ENCODE measurements at places on chromosomes 7 and 10. TPM values are rescaled to one million over a fixed set of nuclear protein-coding genes. Genes with fewer than 3 reads are reported as not detected.

EMX2 gene
- polyA plus RNA-seq: not detected

DNA sequence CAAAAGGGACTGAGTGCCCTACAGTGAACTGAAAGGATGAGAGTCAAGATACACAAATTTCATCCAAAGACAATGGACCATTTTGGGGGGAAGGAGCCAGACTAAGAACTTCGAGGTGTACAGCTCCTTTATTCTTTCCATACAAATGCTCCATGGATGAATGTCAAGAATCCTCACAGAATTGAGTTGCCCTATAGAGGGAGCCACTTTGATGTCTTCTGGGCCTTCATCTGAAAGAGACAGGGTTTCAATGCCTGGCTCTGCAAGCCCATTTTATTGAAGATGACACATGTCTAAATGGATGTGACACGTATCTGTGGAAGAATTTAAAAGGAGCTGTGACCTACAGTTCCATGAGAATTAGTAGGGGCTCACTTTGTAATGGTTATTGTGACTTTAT is 32.0 kb upstream of the NRG3 start:
- no peak for DNase-seq

DNA sequence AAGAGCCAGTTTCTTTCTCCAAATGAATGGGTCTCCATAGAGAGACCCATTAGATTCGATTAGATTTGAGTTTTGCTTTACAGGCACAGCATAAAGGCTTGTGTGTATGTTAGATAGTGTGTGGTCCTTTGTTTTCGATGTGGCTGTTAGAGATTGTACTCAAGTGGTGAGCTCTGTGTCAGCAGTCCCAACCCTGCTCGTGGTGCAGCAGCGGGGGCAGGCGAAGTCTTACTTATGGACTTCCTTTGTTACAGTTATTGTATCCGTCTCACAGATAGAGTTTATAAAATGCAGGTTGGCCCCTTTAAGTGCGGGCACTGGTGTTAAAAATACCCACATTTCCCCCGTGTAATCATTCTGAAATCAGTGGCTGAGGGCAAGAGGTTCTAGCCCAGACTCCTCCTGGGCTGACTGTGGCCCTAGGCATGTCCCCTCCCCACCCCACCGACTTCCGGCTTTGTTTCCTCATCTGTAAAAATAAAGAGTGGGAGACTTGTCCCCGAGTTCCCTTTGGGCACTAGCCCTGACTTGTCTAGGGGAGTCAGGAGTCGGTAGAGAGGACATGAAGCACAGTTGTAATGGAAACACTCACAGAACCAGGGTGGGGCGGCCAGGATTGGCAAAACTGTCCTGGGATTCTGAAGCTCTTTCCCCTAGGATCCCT is 28.6 kb downstream of the MTURN start:
- DNase-seq: no peak

GRCh38 chr10:58575491-58575890 is 62.8 kb downstream of the BICC1 start:
- DNase-seq: no peak

DNA sequence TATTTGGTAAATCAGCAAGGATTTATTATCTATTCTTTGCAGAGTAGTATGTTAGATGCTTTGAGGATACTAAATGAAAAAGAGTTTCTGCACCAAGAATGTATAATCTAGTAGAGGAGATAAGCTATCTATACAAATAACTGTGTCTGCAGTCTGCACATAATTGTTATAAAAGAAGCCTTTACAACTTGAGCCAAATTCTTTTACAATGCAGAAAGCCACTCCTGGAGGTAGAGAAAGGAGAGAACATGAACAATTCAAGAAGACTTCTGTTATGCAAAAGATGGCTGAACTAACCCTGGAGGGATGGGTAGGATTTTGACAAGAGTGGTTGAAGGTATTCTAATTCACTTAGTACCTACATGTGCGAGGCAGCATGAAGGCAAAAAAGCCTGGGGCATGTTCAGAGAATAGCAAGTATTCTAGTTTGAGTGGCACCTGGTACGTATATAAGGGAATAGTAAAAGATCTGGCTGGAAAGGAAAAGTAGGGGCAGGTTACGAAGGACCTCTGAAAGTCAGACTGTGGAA is 251.1 kb upstream of the KAT6B start:
- DNase-seq: no peak

DNA sequence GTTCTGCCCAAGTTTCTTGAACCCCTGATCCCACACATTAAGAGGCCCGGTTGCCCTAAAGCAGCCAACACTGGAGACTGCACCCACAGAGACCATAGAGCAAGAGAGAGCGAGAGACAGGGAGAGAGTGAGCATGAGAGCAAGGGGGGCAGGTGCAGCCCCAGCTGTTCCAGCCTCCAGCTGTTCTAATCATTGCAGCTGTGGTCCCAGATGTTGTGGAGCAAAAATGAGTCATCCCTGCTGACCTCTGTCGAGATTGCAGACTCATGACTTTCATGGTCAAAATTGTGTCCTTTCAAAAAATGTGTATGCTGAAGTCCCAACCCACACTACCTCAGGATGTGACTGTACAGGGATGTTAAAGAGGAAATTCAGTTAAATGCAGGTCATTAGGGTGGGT is 143.9 kb upstream of the FRMD4A start:
- DNase-seq: no peak

DAGLB gene
- 23.1 TPM for polyA plus RNA-seq

DNA sequence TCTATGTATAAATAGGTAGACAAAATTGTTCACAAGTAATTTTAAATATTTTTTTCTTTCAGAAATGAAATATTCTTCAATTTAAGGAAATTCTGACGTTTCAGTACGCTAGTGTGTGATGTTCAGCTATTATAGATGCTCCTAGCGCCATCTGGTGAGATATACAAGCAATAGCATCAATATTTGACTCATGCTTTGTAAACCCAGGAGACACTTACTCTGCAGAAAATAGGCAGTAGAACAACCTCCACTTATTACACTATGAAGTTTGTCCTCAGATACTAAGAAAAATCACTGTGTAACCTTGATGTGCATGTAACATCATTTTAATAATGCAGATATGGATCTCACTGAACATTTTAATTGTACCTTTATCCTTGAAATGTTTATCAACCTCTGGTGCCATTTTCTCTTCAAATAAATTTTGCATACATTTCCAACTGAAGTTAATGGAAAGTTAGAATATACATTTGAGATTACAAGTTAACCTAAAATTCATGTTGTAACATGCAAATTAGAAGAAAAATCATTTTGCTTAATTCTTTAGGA is 151.5 kb upstream of the FAM3C start:
- DNase-seq: peak; percentile 29

DNA sequence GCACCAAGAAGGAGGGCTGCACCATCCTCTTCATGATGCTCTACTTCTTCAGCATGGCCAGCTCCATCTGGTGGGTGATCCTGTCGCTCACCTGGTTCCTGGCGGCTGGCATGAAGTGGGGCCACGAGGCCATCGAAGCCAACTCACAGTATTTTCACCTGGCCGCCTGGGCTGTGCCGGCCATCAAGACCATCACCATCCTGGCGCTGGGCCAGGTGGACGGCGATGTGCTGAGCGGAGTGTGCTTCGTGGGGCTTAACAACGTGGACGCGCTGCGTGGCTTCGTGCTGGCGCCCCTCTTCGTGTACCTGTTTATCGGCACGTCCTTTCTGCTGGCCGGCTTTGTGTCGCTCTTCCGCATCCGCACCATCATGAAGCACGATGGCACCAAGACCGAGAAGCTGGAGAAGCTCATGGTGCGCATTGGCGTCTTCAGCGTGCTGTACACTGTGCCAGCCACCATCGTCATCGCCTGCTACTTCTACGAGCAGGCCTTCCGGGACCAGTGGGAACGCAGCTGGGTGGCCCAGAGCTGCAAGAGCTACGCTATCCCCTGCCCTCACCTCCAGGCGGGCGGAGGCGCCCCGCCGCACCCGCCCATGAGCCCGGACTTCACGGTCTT is 1.9 kb downstream of the FZD1 start:
- no peak for DNase-seq

DNA sequence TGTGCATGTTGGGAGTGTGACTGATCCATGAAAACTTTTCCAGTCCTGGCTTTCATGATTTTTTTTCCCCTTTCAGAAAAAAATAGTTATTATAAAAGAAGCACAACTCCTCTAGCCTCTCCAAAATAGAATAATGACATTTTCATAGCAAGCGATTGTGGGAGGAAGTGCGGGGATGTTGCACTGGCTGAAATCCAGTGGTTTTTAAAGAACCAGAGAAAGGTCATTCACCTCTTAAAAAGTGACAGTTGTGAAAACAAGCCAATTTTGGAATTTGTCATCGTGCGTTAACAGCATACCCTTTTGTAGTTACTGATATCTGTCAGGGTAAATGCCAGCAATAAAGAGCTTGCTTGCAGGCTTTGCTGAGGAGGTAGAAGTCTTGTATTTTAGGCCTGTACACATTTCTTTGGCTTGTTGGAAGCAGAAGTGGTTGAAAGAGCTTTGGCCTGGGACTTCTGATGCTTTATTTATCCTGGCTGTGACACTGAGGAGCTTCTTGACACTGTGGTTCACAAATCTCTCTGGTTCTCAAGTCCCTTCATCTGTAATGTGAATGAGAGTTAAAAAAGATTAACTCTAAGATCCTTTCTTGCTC is 545.9 kb downstream of the REEP3 start:
- no peak for DNase-seq

DNA sequence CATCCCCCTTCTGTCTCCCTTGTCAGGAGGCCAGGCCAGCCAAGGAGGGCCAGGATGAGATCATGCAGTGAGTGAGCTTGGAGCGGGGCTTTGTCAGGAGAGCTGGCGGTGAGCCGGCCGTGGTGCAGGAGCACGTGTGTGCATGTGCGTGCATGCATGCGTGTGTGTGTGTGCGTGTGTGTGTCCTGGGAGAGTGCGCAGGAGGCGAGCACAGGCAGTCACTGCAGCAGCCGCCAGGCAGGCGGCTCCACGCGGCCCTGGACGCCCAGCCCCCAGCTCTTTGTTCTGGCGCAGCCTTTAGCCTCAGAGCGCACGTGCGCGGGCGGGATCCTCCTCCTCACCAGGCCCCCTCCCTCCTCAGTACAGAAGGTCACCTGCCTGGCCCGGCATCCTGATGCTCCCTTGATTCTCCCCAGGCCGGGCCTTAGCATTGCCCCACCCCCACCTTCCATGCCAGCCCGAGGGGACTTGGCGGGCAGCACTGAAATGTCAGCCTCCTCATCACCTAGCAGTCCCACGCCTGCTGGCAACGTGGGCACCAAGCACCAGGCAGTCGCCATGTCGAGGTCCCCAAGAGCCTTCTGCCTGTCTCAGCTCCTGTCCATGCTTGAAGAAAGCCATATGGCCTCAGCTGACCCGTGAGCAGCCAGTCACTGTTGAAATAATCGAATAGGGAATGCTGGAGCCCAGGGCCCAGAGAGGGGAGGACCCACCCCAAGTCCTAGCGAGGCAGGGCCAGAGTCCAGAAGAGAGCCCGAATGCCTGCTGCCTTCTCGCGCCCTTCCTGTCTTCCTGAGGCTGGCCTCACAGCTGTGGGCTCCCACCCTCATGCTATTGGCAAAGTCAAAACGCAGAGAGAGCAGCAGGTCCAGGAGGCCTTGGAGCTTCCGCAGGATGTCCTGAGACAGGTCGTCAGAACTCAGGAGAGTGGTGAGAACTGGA is 125.9 kb upstream of the PPIF start:
- DNase-seq: peak; percentile 83

- DNase-seq: peak; percentile 84
These were observed at the start of gene ITGB8 for GRCh38 chr7:20330239-20330927. Gene ITGB8 (plus strand): TSS chr7:20330900. CDS start chr7:20331807, 907 bp downstream.
